AG09309 (cell line): ENCODE measurements at places on chromosomes 6 and 20.

GRCh38 chr6:166278579-166279392 is 29.4 kb downstream of the PRR18 start:
- DNase-seq = no peak

- no peak for DNase-seq
Measured at GRCh38 chr6:49118478-49118877, 344.6 kb downstream of the MMUT start.

DNA sequence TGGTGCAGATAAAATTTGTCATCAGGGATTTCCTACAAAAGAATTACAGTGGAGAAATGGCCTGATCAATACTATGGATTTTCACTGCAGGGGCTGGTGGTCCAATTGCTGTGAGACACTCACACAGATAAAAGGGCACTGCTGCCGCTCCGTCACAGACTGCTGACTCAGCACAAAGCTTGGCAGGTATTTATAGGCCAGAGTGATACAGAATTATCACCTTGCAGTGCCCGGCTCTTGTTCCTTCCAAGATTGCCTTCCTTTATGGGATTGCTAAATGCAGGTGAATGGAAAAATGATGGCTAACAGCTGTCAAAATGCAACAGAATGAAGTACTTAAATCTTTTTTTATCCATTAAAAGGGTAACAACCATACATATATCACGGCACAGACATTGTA is 247.8 kb upstream of the ZFP64 start:
- no peak for DNase-seq

GRCh38 chr6:165913676-165914570 is 250.9 kb upstream of the PDE10A start:
- DNase-seq = no peak

- DNase-seq = no peak
Measured at GRCh38 chr20:22918286-22918983, 116.7 kb upstream of the SSTR4 start.

- no peak for DNase-seq
Measured at GRCh38 chr6:133101790-133102189, 139.4 kb upstream of the EYA4 start.

DNA sequence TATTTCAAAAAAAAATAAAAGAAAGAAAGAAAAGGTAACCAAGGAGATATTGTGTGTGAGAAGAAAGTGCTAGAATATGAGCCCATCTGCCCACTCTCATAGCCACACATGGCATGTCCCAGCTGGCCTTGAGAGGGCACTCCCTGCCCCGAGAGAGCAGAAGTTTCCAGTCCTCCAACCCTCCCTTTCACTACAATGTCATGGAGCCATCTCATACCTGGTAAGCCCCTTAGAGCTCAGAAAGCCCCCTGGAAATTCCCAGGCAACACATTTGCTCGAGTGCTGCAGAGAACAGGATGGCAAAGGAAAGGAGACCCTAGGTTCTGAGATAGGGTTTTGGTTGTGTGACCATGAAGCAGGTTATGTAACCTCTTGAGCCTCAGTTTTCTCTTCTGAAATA is 75.8 kb upstream of the RIN2 start:
- DNase-seq = no peak

DNA sequence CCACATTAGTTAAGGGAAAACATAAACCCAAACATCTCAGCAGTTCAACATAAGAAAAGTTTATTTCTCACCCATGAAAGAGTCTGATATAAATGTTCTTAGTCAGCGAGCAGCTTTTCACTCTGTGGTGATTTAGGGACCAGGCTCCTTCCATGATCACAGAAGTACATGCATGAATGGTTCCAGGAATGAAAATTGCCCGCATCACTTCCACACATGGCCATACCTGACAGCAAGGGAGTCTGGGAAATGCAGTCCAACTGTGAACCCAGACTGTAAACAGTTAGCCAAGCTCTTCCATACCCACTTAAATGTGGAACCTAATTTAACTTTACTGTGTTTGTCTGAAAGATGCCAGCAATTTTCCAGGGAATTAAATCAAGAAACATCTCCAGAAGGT is 353.9 kb downstream of the HACE1 start:
- no peak for DNase-seq

- DNase-seq = no peak
Measured at GRCh38 chr20:13425381-13426135, 204.5 kb downstream of the ISM1 start.

- no peak for DNase-seq
Measured at GRCh38 chr6:6834356-6835222, 246.1 kb downstream of the LY86 start.

- no peak for DNase-seq
Measured at GRCh38 chr6:110214338-110214737, 34.1 kb downstream of the CDC40 start.

- DNase-seq = peak; percentile 87
Measured at GRCh38 chr6:12761376-12762115, 45.0 kb downstream of the PHACTR1 start.

DNA sequence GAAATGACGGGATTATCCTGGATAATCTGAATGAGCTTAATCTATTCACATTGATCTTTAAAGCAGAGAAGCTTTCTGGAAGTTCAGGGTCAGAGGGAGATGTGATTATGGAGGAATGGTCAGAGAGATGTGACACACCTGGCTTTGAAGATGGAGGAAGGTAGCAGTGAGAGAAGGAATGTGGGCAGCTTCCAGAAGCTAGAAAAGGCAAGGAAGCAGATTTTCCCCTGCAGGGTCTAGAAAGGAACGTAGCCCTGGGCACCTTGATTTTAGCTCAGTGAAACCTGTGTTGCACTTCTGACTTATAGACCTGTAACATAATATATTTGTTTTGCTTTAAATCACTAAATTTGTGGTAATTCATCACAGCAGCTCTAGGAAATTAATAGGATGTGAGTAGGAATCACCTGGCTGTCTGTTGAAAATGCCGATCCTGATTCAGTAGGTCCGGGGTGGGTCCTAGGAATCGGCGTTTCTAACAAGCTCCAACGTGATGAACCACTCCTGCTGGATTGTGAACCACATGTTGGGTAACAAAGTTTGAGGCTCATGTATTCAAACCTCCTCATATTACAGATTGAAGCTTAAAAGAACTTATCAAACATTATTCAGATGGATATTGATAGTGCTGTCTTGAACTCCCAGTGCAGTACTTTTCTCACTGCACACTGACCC is 157.0 kb downstream of the GJA1 start:
- no peak for DNase-seq

DNA sequence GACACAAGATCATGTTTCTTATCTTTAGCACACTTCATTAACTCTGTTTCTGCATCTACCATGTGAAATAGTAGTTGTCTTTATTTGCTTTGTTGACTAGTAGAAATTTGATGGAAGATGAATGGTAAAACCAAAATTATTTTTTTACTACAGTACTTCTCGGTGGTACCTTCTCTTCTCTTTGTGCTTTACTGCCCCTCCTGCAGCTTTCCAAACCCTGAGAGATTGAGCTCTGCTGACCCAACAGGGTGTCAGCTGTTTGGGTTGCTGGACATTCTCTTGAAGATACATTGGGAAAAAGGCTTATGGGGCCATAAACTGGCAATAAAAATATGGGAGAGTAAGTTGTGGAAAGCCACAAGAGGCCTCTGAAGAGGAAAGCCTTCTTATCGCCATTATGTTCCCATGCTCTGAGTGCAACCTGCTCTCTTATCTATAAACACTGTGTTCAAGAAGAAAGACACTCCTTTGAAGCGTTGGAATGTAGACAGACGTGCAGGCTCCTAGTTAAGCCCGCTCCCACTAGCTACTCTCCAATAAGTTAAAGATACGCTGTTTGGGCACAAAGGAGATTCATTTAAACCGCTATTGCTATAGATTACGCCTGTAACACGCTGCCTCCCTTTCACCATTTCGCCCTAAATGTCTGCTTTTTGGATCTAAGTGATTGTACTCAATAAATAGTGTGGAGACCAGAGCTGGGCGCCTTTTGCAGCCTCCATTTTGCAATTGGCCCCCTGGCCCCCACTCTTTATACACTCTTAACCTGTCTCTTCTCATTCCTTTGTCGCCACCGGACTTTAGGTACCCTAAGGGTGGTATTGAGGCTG is 60.1 kb upstream of the PRSS16 start:
- no peak for DNase-seq

- no peak for DNase-seq
Measured at GRCh38 chr6:29764422-29765196, 41.4 kb downstream of the HLA-F start.

DNA sequence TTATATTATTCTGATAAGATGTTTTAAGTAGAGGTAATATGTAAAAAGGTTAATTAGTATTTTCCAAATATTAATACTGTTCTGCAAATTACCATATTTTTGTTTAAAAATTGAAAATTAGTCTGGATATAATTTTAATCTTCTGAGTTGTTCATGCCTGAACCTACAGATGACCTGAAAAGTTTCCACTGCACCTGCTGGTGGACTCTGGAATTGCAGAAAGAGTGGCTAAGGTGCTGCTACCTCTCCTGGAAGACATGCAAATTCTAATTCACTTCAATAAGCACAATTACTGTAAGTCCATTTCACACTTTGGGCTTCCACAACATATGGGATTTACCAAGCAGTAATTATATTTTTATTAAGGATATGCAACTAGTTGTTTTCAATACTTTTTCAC is 77.7 kb upstream of the OLIG3 start:
- no peak for DNase-seq

- no peak for DNase-seq
Measured at GRCh38 chr6:152981989-152982903, 595 bp downstream of the FBXO5 start.
